Fibroblast of the aortic adventitia (primary cell): ENCODE measurements at places on chromosomes 5 and 9.

DNA sequence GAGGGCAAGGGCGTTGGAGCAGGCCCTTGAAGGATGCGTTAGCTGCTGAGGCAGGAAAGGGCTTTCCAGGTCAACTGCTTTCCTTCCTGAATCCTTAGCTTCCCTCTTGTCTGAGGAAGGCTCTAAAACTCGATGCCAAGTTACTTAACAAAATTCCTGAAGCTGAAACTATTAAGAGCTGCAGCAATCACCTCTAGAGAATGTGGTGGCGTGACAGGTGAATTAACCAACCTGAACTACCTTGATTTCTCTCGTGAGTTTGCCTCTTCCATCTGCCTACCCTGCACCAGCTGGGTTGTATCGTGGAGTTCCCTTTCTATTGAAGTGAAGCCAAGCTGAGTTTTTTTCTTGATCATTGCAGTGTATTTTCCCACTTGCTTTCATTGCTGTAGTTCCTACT, 96.1 kb downstream of the PDE8B start:
- no peak for DNase-seq

GRCh38 chr9:69058101-69058500, 22.5 kb downstream of the FXN start:
- DNase-seq: no peak

- DNase-seq: no peak
Measured at GRCh38 chr9:88828018-88828417, 163.2 kb upstream of the S1PR3 start.

- DNase-seq: peak; percentile 13
Measured at GRCh38 chr5:94245608-94246007, 372.8 kb downstream of the KIAA0825 start.

DNA sequence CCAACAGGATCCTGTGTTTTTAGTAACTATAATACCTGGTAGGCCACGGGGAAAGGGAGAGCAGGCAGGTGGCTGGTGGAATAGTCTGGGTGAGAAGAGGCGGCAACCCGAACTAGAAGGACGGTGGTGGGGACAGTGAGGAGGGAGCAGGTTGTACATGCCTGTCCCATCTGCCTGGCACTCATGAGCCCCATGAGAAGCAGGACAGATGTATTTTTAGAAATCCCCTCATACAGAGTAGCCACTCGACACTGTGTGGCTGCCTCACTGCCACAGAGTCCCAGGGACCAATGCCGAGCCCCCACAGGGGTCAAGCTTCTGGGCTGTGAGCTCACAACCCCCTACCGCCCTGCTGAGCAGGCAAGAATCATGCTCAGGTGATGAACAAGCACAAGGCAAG, 136.6 kb downstream of the SEC61B start:
- no peak for DNase-seq
